KG1 (cell line): ENCODE measurements at places on chromosomes 1 and 21.

- peak; percentile 13 for DNase-seq
Observed at GRCh38 chr1:50332941-50333594, 90.2 kb downstream of the DMRTA2 start.

- DNase-seq: no peak
Observed at GRCh38 chr21:42591170-42591869, 62.1 kb upstream of the PDE9A start.

DNA sequence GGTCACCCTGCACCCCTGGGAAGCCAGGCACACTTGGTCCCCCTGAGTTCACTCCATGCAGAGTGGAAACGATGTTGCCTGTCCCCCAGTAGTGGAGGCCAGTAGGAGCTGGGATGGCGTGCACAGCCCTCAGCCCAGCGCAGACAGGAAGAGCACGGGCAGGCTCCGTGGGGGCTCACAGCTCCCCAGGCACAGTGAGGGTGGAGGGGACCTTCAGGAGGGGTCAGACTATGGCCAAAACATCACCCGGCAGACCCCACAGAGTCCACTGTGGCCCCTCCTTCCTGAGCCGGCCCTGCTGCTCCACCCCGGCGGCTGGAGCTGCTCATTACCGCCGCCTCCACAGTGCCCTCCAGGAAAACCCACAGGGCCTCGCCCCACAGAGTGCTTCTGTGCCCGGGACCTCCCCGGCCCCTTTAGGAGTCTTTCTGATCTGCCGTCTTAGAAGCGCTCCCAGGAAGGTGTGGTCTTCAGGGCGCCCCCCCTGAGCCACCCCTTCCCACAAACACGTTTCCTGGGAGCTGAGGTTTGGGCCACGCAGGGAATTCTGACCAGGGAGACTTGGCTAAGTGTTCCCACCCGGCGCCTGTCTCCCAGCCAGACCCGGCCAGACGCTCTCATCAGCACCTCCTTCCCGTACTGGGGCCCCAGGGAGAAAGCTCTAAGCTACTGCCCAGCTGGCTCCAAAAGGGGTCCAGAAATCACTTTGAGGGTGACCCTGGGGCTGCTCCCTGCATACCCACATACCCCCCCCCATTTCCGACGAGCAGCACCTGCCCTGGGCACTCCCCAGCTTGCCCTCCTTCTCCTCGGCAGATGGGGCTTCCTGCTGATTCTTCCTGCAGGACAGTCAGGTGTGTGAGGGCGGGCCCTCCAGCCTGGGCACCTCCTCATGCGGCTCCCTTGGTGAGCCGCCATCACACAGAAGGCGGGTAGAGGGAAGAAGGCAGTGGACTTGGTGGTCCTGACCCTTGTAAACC is 38.8 kb downstream of the RIPK4 start:
- DNase-seq: no peak

GRCh38 chr1:36159614-36160387 is 3.8 kb downstream of the MAP7D1 start:
- no peak for DNase-seq

DNA sequence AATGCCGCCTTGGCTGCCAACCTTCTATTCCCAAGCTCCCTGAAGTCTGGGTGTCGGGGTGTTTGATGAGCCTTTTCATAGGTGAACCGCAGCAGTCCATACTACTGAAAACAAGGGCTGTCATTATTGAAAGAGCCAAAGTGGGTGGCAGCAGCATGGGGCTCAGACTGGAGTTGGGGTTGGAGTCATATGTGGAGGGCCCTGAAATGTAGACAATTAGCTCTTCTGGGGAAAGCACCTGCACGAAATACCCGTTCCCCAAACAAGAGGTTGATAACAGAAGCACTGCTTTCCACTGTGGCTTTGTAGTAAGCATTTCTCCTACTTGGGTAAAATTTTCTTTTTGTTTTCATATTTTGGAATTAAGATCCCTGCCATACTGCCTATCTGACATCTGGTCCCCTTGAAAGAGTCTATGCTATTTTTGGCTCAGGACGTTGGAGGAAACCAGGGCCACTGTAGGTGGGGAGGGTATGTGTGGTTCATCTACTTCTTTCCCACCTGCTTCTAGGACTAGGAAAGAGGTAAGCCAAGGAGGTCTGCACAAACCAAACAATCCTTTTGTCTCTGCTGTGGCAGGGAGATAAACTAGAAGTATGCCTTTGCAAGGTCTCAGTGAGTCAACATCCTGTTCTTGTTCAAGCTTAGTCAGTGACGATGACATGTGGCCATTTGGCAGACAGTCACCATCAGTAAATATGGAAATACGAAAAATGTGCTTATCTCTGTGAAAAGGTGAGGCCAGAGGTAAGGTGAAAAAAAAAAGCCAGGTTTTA is 197.0 kb upstream of the UBE2U start:
- DNase-seq: peak; percentile 46

DNA sequence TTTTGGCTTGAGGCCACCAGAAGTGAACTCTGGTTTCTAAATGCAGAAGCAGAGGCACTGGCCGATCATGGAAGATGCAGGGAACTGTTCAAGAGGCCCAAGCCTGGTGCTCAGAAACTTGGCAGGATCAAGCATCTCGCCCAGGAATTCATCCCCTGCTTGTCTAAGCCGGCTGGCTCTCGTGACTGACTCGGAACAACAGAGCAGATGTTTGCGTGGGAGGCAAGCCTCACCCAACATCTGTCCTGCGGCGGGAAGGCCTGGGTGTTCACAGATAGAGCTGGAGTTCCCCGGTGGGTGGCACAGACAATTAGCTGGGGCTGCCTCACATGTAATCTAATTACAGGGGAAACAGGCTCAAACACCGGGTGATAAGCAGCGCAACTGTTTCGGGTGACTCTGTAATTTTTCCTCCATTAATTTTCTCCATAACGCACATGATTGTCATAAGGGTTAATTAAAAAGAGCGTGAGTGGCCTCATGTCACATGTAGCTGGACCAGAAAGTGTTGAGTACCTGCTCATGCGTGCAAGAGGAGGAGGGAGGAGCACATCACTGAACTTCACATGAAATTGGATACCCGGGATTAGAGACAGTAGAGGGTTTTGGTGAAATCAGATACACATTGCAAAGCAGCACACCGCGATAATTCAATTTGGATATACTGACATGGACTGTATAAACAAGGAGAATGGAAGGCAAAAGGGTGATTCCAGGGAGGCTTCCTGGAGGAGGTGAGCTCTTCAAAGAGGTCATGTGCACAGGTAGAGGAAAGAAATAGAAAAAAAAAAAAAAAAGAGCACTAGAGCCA is 180.0 kb downstream of the ETS2 start:
- peak; percentile 78 for DNase-seq

GRCh38 chr1:84339503-84339902 is 38.0 kb downstream of the SAMD13 start:
- no peak for DNase-seq

- peak; percentile 15 for DNase-seq
Observed at GRCh38 chr1:34924759-34925555, 4.5 kb downstream of the DLGAP3 start.

DNA sequence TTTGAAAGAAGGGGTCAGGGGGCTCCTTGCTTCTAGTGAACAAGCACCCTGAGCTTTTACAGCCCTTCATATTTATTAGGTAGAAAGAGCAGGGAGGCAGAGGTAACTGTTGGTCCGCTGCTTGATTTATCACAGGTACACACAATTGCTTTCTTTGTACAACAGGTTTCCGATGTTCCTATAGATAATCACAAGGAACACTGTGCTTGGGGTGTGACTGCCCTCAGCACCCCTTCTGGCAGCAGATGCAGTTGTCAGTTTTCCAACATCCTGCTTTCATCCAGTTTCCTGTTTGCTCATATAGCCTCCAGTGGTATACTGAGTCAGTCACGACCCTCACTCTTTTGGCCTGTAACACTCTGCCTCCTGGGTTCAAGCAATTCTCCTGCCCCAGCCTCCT is 40.6 kb downstream of the SCP2 start:
- no peak for DNase-seq

DNA sequence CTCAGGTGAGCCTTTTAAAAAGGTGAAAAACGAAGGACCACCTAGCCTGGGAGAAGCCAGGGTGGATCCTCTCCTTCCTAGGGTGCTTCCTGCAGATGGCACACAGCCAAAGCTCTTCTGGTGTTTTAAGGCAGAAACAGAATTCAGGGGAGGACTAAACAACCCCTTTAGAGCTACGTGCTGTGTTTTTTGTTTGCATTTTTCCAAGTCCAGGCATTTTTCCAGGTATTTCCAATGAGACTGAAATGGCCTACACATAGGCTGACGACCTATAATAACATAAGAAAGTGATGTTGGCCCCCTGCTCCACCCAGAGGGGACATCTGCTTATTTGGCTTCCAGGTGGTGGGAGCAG is 83.8 kb downstream of the CAPZB start:
- no peak for DNase-seq

DNA sequence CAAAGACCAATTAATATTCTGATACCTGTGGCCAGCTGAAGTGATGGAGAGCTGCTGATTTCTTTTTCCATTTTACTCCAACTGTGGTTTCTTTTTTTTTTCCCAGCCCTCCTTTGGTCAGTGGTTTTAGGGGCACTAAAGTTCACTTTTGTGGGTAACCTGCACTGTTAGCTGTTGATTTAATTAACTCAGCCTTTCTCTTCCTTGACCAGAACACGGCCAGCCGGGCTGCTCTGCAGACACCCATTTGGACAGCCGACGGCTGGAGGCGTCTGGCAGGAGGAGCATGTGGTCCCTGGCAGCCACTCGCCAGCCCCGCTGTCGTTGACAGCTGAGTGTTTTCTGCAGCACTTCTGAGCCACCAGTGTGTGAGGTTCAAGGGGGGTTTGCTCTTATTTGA is 136.2 kb upstream of the RUNX3 start:
- no peak for DNase-seq

DNA sequence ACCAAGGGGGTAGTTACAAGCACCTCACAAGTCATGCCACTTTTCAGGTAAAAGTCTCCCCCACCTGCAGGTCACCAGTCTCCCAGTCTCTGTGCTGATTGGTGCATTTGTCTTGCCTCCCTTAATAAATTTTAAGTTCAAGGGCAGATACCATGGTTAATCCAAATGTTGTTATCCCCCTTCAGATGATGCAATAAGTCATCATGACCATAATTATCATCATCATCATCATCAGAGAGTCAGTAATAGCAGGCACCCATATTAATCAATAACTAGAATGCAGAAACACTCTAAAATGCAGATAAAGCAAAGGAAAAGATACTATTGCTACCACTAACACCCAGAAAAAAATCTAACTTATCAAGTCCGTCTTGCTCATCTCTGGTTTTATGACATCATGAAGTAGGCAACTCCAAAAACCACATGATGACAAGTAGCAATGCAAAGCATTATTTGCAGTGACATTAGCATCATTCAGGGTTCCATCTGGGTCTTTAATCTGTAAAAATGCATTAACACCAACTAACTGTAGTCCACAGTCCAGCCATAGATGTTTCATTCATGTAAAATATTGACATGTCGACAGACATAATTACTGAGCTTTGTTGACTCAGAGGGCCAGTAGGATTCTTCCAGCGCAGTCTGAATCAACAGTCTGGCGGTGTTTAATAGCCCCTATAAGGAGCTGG is 492.0 kb upstream of the RUNX1 start:
- no peak for DNase-seq

DNA sequence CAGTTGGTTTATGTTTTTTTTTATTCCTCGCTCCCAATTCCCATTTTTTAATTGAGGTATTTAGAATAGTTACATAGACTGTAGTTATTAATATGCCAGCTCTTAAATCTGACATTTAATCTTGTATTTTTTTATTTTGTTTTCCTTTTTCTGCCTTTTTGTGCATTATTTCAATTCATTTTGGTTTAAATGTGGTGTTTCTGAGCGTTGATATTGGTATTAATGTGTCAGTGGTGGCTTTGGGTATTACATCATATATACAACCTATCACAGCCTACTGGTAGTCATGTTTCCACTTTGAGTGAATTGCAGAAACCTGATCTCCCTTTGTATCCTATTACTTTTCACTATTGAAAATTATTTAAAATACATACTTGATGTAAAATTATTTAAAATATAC is 1027.3 kb downstream of the KCNT2 start:
- DNase-seq: no peak

DNA sequence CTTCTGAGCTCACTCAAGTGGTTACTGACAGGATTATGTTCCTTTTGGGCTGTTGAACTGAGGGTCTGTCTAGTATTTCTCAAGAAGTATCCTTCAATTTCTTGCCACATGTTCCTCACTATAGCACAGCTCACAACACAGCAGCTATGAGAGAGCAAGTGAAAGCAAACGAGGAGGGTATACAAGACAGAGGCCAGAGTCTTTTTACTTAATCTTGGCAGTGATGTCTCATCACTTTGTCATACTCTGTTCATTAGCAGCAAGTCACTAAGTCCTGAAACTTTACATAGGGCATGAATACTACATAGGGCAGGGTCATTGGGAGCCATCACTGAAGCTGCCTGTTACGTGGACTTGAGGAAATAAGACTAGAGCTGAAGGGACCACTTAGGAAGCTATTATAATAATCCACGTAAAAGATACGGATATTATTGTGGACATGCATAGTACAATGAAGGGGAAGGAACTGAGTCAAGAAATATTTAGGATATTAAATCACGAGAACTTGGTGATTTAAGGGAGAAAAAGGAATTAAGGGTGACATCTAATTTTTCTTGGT is 63.7 kb downstream of the SLC30A7 start:
- no peak for DNase-seq

DNA sequence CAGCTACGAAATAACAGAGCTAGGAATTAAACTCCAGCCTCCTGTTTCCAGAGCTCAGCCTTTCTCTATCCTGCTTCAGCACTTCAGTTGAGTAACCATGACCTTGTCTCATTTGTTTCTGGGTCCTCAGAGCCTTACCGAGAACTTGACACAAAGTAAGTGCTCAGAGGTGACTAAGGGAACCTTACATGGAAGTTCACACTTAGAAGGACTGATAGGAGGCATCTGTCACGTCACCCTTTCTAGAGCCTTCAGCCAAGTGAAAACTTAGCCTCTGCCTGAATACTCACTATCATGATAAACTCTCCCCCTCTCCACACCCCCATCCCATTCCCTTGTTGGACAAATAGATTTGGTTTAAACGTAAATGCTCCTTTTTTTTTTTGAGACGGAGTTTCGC is 9.8 kb upstream of the LUZP1 start:
- DNase-seq: no peak

DNA sequence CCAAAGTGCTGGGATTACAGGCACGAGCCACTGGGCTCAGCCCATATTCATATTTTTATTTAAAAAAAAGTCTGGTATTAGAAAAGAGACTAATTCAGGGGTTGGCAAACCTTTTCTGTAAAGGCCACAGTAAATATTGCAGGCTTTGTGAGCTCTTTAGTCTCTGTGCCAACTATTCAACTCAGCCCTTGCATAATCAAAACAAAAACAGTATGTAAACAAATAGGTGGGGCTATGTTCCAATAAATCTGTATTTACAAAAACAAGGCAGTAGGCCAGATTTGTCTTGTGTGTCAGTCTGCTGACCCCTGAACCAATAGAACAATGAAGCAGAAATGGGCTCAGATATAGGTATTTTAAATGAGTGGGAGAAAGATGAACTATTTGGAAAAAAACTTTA is 49.3 kb downstream of the CDC42BPA start:
- DNase-seq: no peak

GRCh38 chr1:202563818-202564217 is 146.4 kb downstream of the SYT2 start:
- DNase-seq: no peak

DNA sequence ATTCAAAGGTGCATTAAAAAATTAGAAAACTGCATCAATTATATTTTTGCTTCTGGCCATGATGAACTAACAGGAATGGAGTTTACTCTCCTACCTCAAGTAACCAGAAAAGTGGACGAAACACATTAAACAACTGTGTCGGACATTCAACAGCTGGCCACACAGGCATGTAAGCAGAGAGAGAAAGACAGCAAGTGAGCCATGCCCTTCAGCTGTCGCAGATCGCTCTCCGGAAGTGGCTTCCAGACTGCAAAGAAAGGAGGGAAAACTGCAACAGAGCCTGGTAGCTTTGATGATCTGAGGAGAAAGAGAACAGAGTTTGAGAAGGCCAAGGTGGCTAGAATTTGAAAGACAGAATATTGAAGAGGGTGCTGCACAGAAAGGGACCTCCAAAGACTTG is 557.2 kb downstream of the MATN1 start:
- DNase-seq: no peak
